ENCODE measurements at places on chromosomes 16 and 17.

DNA sequence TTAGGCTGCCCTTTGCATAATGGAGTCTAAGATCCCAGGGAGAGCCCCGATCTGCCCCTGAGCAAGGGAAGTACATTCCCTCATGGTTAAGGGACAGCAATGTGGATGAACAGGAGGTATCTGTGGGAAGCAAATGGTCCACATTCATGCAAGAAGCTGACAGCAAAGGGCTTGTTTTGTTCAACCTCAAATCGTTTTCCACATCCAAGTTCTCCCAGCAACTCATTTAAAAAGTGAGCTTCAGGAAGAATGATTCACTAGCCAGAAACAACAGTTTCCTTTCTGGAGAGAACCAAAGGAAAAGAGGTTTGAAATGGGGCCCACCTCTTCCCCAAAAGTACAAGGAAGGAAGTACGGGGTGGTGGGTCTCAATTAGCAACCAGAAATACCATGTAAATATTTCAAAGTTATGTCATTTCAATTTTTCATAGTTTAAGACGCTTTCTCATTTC lies 9.4 kb downstream of the HSPB9 start:
- no peak for DNase-seq

GRCh38 chr17:75237100-75238014 lies 24.0 kb downstream of the GGA3 start:
- DNase-seq: no peak

GRCh38 chr17:9922012-9922848 lies 17.2 kb upstream of the RCVRN start:
- DNase-seq: no peak

DNA sequence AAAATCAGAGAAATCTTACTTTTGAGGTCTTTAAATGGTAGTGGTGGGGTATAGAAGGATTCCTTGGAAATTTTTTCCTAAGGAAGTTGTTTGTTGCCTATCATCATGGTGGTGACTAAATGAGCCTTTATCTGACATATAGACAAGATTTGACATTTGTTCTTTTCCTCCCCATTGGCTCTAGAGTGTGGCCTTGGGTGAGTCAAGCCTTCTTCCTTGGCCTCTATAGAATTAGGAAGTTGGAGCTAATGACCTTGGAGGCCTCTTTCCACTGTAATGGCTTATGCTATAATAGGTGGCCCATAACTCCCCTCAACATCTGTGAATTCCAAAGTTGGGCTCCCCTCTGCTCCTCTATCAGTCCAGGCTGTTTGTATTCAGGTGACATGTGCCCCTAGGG lies 79.1 kb upstream of the HNF1B start:
- no peak for DNase-seq

DNA sequence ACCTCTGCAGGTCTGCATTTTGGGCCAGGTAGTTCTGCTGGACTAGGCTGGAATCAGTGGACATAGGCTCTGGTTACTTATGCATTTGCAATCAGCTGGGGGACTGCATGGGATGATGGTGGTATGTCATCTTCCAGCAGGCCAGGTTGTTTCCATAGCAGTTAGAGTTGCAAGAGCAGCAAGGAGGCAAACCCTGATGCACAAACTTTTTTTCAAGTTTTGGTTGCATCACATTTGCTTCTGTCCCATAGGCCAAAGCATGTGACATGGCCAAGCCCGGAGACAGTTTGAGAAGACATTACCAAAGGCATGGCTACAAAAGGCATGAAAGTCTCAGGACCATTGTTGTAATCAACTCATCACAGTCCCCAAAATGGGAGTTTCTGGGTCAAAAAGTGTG lies 58.2 kb downstream of the PRKCB start:
- no peak for DNase-seq

- no peak for DNase-seq
Measured at GRCh38 chr17:44722254-44722653, 13.8 kb downstream of the DBF4B start.

DNA sequence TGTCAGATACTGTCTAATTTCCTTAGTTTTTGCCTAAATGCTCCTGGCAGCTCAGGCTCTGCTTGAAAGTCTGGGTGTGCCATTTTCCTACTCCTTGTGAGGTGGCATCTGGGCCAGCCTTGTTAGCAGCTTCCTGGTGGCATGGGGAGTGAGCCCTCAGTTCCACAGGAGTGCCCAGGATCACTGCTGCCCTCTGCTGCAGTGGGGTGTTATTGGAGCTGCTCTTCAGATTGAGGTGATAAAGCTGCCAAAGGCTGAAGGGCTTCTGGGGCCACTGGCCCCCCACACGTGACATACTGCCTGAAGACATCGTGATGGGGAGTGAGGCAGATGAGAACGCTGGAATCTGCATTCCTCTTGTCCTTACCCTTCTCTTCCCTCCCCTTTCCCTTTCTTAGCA lies 27.4 kb downstream of the CEP95 start:
- DNase-seq: no peak

DNA sequence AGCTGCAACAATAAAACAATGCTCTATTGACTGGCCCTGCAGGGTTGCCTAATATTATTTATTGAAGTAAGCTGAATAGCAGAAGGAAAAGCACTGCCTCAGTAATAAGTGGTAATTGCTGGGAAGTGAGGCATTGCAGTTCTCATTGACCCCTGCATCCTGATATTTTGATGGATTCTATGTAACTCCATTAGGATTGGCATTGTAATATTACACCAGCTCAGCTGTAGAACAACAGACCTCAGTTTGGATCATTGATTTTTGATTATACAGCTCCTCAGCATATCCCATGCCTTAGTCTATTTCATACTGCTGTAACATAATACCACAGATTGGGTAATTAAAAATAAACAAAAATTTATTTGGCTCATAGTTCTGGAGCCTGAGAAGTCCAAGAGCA lies 650.6 kb upstream of the SALL1 start:
- DNase-seq: no peak

DNA sequence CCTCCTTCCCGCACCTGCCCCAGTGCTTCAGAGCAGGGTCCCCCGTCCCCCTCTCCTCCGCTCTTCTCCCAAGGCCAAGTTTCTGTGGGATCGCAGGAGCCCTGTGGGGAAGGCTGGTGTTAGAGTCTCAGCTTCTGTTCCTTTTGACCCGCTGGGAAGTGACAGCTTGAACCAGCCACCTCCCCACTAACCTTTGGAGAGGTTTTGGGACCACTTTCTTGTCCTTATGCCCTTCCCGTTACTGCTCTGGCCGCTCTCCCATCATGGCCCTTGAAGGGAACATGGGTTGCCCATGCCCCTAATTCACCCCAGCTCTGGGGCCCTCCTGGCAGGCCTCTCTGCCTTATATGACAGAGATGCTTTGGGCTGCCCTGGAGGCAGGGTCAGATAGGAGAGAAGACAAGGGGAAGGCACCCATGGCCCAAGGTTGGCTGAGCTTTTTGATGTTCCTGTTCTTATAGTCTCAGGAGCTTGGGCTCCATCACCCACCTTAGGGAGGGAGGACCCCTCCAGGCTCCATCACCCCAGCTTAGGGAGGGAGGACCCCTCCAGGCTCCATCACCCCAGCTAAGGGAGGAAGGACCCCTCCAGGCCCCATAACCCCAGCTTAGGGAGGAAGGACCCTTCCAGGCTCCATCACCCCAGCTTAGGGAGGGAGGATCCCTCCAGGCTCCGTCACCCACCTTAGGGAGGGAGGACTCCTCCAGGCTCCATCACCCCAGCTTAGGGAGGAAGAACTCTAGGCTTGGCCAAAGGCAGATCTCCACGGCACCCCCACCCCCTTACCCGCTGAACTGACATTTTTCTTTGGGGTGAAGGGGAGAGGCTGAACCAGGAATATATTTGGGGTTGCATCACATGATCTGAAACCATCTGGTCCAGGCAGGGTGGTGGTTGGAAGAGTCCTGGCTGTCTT lies 45.0 kb downstream of the NT5M start:
- no peak for DNase-seq

DNA sequence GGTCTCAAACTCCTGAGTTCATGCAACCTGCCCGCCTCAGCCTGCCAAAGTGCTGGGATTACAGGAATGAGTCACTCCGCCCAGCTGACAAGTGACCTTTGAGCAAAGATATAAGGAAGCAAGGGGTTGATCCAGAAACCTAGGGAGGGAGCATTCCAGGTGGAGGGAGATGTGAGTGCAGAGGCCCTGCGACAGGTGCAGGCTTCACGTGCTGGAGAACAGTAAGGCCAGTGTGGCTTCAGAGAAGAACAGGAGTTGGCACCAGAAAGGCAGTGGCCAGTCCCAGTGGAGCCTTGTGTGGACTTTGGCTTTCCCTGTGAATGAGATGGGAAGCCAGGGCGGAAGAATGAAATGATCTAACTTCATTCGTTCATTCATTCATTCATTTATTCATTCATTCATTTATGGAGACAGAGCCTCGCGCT lies 73.6 kb upstream of the HAS3 start:
- DNase-seq: no peak

Measured in AG09319 (cell line).